ENCODE measurements at places on chromosomes 6 and 20.

GRCh38 chr20:61502433-61502832 is 250.4 kb downstream of the CDH4 start:
- DNase-seq = no peak

- DNase-seq = no peak
These were observed 363.3 kb downstream of the SMOC2 start for GRCh38 chr6:168804331-168804730.

- no peak for DNase-seq
These were observed 5.0 kb downstream of the TNFRSF6B start for GRCh38 chr20:63701329-63702035.

DNA sequence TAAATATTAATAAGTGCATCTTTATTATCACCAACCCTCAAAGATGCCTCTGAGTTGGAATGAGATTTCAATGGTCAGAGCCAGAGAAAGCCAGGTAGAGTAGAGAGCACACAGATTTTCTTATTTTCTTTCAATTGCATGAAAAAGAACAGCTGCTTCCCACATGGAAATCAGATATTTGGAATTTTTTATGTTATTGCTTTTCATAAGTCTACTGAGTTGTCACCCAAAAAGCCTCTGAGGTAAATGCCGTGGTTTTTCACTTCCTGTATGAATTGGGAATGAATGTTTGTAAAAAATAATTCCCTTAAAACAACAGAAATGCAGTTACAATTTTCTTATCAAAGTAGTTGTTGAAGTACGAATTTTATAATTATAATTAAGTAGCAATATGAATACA is 563.1 kb downstream of the RFPL4B start:
- no peak for DNase-seq

GRCh38 chr6:169368200-169368599 is 114.6 kb upstream of the THBS2 start:
- DNase-seq = no peak

DNA sequence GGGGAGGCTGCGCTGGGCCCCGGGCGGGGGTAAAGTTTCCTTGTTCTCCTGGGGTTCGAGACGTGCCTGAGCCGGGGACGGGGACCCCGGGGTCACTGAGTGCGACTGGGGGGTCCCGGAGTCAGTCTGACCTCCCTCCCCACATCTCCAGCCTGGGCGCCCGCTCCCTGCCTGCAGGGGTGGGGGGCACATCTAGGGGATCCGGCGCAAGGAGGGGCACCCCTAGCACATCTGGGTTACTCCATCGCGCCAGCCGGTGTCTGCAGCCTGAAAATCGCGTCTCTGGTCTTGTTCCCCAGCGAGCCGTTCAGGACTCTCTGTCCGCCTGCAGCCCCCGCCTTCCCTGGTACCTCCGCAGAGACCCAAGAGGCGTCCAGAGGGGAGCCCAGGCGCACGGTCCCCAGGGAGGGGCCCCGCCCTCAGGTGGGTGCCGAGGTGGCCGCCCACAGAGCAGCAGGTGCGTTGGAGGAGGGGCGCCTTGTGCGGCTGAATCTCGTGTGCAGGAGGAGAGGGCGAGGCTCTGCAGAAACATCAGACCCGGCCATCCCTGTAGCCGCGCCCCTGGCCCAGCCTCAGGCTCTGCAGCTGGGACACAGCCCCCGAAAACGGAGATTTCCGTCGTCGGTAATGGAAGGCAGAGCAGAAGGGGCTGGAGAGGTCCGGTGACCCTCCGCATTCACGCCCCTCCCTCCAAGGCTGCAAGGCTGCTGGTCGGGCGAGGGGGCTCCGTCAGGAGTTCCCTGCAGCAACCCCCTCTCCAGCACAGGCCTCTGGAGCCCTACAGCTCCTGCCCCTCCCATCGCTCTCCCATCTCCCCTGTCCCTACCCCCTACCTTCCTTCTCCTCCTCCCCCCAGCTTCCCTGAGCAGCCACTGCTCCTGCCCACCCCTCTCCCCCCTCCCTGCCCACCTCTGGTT is 628 bp upstream of the CHRNA4 start:
- no peak for DNase-seq

- peak; percentile 34 for DNase-seq
These were observed 3.4 kb upstream of the TMEM14C start for GRCh38 chr6:10719296-10719963.

- DNase-seq = no peak
These were observed 574.4 kb upstream of the MAP3K7 start for GRCh38 chr6:91161246-91161645.

DNA sequence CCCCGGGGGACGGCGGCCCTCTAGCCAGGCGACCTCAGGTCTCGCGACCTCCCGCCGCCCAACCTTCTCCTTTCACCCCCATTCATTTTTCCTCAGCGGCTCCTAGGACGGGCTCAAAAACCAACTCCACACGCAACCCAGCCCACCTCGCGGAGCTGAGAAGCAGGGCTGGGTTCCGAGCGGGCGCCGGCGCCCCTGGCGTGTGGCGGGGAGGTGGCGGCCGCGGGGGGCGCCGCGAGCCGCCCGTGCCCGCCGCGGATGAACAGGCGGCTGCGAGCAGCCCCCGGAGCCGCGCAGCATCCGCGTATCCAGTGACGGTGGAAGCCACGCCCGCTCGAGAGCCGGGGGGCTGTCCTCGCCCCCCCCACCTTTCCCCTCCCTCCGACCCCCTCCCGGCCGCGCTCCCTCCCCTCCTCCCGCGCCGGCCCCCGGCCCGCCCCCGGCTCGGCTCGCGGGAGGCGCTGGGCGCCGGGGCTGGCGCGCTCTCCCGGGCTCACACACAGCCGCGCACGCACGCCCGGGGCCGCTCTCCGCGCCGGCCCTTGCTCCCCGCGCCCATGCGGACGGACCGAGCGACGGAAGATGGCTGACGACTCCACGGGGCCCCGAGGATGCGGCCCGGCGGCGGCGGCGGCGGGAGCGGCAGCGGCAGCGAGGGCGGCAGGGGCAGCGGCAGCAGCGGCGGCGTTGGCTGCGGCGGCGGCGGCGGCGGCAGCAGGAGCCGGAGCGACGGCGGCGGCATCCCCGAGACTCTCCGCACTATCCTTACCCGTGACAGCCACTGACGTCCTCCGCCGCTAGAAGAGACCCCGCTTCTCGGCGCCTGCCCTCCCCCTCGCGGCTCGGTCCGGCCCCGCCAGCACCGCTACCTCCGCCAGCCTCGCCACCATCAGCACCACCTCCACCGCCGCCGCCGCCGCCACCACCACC is at the start of gene SOBP:
Gene SOBP, plus strand, starts transcription at position 482 of the 930 bp plus-strand sequence. CDS start 500 bp downstream, outside the sequence.
- DNase-seq = no peak

- DNase-seq = no peak
These were observed 46.7 kb downstream of the LRRN4 start for GRCh38 chr20:6007094-6007528.

DNA sequence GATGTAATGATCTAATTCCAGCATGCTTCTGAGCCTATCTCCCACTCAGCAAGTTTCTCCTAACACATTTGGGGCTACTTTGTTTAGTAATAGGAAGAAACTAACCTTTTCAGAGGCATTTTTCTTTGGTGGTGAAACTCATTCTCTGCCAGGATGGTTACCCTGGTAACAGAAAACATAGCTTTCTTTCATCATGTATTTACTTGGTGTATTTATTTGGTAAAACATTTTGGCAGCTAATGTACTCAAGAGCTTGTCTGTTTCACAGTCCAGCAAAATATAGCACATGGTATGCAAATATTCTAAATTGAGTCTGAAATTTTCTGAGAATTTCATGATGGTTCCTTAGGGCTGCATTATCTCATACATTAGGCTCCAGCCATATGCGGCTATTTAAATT is 100.0 kb downstream of the SLC35B3 start:
- DNase-seq = no peak

DNA sequence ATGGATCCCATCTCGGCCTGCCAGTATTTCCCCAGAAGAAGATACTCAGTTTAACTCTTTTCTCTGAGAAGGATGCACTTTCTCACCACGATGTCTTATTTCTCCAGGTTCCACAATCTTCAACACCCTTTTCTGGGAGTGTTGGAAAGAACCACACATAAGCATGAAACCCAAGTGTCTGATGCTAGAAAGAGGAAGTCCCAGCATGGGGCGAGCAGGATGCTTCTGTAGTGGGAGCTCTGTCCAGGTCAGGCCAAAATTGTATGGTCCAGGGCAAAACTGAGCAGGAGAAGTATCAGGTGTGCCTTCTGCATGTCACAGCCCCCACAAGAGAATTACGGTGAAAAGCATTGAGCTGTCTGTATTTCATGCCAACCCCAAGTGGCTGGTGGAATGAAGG is 11.0 kb downstream of the TREM1 start:
- no peak for DNase-seq

GRCh38 chr20:43979576-43980105 is 65.0 kb downstream of the TOX2 start:
- DNase-seq = no peak

DNA sequence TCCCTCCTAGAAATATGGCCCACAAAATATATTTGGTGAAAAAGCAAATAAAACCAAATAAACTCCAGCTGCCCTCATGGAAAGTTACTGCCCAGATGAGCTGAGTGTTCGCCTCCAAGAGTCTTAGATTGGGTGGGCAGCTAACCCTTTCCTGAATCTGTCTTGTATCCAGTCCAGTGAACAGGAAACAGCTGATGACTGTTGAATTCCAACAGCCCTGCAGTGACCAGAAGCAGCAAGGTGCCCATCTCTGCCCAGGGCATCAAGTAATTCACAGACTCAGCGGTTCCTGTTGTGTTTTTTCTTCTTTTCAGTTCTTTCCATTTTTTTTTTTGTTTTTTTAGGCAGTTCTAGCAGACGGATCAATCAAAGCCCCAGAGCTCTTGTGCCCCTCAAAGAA is 199.2 kb downstream of the UBE3D start:
- no peak for DNase-seq

GRCh38 chr6:33314515-33314942 is 651 bp upstream of the TAPBP start:
- DNase-seq = peak; percentile 53

DNA sequence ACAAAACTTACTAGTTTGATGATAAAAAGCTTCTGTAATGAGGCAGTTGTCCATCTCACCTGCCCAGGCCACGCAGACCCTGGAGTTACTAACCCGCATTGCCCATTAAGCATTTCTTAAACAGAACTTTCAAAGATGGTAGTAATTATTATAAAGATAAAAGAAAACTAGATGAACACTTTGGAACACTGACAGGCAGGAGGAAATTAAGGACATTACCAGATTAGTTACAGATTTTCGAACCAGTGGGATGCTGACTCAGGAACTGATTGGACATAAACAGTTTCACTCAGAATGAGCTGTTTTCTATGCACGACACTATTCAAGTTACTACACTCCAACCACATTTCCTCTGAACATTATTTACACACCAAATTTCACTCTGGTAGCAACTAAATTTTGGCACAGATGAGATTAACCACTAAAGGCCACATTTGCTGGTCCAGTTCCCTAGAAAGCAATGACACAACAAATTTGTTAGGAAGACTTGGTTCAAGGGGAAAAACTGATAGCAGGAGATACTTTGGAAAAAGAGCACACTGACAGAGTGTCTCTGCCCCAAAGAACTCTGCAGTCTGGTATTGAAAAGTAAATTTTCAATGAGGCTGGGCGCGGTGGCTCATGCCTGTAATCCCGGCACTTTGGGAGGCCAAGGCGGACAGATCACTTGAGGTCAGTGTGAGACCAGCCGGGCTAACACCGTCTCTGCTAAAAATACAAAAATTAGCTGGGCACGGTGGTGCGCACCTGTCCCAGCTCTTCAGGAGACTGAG is 3.0 kb downstream of the ROMO1 start:
- DNase-seq = no peak

DNA sequence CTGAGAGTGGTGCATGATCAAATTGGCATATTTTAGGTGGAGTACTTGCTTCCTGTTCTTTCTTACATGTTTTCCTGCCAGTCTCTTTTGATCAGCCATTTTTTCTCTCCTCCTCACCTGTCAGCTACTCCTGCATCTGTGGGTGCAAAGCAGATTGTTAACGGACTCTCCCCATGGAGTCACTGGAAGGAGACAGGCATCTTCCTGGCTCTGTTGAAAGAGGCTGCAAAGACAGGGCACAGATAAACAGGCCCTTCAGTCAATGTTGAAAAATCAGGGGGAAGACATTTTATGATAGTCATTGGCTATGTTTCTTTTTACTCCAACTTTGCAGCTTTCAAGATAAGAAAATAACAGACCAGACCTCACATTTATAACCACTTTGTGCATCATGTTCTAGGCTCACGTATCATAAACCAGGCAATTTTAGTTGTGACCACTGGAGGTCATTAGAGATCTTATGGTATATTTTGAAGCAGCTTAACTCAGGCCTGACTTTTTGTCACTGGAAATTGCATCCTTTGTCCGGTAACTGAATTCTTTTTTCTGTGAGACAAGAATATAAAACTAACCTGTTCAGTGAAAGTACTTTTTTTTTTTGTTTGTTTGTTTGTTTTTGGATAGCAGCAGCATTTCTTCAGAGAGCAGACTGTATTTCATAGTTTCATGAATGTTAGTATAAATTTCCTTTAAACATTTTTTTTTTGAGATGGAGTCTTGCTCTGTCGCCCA is 20.1 kb downstream of the ECT2L start:
- DNase-seq = no peak

- no peak for DNase-seq
These were observed 56.1 kb downstream of the FILIP1 start for GRCh38 chr6:75437421-75437891.

DNA sequence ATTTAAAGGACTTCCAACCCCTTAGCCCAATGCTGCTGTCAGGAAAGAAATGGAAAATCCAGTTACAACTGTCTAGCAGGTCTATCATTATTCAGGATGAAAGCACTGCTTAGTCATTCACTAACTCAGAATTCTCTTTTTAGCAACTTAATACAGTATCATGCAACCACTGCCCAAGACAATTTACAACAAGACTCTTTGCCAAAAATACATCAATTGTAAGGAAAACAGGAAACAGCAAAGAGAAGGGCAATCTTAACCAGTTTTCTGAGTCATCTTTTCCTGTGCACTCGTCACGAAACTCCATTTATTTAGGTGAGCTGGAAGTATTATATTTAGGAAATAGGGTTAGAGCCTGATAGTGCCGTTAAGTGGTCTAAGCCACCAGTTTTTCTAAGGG is 1197.7 kb upstream of the CITED2 start:
- no peak for DNase-seq

- DNase-seq = no peak
These were observed 148.5 kb downstream of the HDGFL1 start for GRCh38 chr6:22717915-22718314.

DNA sequence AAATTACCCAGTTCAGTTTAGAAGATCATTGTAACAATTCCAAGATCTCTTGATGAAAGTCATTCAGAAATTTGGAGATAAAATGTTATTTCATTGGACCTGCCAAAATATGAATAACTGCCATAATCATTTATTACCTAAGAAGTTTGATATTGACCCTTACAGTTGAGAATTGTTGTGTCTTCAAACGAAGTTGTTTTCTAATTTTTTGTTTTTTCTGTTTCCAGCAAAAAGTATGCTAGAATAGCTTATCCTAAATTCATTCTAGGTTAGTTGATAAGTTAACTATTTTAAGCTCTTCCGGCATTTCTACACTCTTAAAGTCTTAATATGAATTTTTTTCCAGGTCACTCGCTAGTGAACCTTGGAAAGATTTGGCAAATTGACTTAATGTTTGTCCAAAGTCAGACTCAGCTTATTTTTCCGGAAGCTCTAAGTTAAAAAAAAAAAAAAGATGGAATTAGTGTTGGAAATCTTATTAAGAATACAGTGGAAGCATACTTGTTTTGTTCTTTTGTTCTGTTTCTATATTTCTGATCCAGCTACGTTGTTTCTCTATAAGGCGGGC is 28.9 kb downstream of the CYP24A1 start:
- no peak for DNase-seq
